ENCODE measurements at places on chromosomes 12 and 14. TPM values are rescaled to one million over a fixed set of nuclear protein-coding genes. Genes with fewer than 3 reads are reported as not detected.

The GDF3 gene
- total RNA-seq = 0.26 TPM

The COCH gene
- 2.7 TPM for total RNA-seq

The RILPL2 gene
- 7.6 TPM for total RNA-seq

The NRXN3 gene
- 159 TPM for total RNA-seq

The AREL1 gene
- 16.7 TPM for total RNA-seq

The PXN gene
- 65.3 TPM for total RNA-seq

The PIWIL1 gene
- total RNA-seq = not detected

The TMEM233 gene
- total RNA-seq = 0.17 TPM

The PRB3 gene
- not detected for total RNA-seq

The CHGA gene
- 2.5 TPM for total RNA-seq

The POMT2 gene
- total RNA-seq = 14.1 TPM

The TAS2R9 gene
- total RNA-seq = not detected

The FRMD6 gene
- total RNA-seq = 35.7 TPM

The RFX4 gene
- total RNA-seq = not detected

The SIX6 gene
- total RNA-seq = not detected

The GLIPR1L1 gene
- total RNA-seq = not detected

The PAH gene
- total RNA-seq = not detected

The C12orf43 gene
- total RNA-seq = 14.5 TPM

The CYP27B1 gene
- not detected for total RNA-seq

The IL23A gene
- not detected for total RNA-seq

The KLRC3 gene
- total RNA-seq = not detected

The TCL1B gene
- not detected for total RNA-seq
